NCI-H187 (cell line): ENCODE measurements at places on chromosomes 11 and 22.

- no peak for DNase-seq
Observed at GRCh38 chr11:30758946-30759504, 172.9 kb upstream of the MPPED2 start.

DNA sequence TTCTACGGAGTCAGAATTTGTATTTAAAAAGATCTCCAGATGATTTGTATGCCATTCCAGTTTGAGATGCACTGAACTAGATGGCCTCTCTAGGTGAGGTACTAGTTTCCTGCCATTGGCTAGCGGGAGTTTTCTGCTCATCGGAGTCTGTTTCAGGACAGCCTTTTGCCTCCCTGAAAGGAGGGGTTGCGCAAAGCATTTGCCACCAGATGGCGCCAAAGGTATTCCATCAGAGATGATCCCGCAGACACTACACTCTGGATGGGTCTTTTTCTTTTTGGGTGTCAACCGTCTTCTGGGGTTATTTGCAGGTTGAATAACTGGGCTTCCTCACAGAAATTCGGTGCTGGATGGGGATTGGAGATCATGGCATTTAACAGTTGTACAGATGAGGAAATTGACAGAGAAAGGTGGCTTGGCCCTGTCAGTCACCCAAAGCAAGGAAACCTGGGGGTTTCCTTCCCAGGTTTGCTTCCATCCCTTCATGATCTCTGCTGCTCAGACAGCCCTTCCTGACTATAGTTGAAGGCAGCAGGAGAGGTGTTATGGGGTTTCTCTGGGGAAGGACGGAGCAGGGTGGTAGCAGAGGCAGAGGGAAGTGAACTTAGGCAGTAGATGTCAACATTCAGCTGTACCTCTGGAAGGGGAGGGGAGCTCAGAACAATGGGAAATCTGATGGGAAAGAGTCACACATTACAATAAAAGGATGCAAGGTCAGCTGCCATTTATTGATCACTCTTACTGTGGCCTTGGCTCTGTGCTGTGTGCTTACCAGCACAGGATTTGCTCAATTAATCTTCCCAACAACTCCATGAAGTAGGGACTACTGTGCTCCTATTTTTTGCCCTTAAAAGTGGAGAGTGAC, 81.6 kb downstream of the CCDC81 start:
- peak; percentile 44 for DNase-seq

DNA sequence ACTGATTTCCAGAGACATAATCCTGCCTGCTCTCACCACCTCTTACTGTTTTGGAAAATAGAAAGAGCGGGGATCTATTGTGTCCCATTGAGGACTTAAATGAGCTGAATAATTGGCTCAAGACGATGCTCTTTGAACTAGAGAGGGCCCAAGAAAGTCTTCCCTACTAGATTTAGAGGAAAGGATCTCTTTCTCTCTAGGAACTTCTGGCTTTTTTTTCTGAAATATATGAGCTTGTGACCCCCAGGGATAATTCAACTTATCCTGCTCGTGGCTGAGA, 461.4 kb upstream of the KIRREL3 start:
- no peak for DNase-seq

DNA sequence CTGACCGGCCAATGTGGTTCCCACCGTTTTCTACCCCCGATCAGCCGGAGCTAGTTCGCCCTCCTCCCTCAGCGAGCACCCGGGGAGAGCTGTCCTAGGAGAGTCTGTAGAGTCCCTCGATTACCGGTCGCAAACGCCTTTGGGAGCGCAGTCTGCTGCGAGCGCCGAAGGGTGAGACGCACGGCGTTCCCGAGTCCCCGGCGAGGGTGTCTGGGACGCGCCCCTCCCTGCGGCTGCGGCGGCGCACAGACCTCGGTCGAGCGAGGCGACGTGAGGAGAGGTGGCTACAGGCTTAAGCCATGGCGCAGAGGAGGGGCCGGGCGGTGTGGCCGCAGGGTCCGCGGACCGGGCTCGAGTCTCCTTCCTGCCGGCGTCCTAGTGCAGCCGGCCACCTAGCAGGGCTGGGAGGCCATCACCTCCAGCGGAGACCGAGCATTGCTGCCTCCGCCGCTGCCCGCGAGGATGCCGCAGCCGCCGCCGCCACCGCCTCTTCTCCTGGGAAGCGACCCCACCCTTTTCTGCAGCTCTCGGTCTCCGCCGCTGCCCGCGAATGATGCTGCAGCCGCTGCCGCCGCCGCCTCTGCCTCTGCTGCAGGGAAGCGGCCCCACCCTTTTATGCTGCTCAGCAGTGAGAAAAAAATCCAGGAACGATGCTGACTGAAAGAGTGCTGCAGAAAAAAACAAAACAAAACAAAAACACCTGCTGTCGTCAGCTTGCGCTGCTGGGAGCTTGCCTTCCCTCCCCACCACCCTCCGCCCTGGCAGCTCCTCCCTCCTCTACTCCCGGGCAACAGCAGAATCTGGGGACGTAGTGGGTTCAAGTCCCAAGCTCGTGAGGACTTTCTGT, at the start of gene MAP6:
Gene MAP6 (minus strand): TSS at position 588 of the 847 bp plus-strand sequence. CDS start 669 bp downstream, outside the sequence.
- peak; percentile 65 for DNase-seq

GRCh38 chr11:118609380-118610224, 2.2 kb downstream of the PHLDB1 start:
- DNase-seq, result no peak

- no peak for DNase-seq
Observed at GRCh38 chr11:126161023-126161391, 50.4 kb downstream of the RPUSD4 start.

- no peak for DNase-seq
Observed at GRCh38 chr11:114774599-114775361, 96.5 kb downstream of the NXPE2 start.

GRCh38 chr22:49827853-49828598, at the start of gene BRD1:
TSS of gene BRD1 (minus strand) at chr22:49827873. CDS start at chr22:49824317, 3,556 bp downstream.
- no peak for DNase-seq

DNA sequence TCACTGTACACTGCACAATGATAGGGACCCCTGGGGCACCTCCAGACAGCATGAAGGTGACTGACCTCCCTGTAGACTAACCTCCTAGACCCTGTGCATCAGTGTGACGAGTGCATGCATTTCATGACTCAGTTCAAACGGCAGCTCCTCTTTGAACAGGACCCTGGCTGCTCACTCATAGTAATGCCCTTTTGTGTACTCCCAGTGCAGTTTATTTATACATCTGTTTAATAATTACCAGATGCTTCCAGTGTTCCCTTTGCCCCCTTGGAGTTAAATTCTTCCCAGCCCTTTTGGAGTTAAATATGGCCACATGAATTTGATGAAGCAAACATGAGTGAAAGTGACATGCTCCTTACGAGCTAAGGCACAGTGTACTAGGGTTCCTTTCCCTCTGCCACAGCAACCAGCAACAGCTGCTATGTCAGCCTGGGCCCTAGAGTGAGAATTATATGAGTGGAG, 72.4 kb downstream of the PANX1 start:
- DNase-seq, result no peak

- DNase-seq, result peak; percentile 39
Observed at GRCh38 chr11:134045799-134046635, 22.9 kb upstream of the JAM3 start.

DNA sequence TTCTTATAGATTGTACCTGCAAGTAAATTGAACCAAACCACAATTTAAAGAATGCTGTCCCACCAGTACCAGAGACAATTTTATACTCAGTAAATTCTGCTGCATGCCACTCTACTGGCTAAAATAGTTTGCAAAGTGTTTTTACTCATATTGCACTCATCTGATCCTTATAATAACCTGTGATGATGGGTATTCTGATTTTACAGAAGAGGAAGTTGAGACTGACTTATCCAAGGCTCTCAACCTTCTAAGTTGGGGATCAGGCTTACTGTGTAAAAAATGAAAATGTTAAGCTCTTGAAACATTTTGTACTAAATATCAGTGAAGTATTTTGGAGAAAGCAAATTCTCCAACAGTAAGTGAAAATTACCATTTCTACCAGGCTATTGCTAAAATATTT, 37.9 kb downstream of the RNF169 start:
- no peak for DNase-seq

- no peak for DNase-seq
Observed at GRCh38 chr11:46889251-46889650, 29.1 kb downstream of the LRP4 start.

DNA sequence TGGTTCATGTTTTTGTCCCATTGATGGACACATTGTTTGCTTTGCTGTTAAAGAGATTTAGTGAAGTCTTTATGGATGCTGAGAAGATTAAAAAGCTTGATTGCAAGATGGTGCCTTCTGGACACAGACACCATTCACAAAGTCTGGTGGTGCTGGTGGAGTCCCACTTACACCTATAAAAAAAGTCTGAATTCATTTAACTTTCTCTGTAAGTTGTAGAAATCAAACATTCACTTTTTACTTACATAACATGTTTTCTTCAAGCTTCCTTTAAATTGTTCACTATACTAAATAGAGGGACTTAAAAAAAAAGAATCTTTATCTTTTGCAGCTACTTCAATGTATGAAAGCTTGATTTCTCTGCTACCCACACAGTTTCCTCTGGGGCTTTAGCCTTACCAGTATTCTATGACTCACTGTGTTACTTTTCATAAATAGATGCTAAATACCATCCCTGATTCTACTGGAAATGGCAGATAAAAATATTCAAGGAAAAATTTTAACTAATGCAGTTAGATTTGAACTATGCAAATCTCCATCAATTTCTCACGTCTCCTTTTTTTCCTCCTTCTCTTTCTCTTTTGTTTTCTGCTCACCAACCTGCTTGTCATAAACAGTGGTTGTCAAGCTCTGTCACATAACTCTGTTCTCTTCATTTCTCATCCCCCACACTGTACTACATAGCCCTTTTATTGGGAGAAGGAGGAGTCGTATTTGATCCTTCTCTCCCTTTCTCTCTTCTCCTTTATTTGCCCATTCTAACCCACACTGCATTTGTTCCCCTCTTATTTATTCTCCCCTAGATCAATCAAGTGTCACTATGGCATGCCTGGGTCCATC, 89.7 kb downstream of the FAM76B start:
- DNase-seq, result no peak

- no peak for DNase-seq
Observed at GRCh38 chr22:17774206-17774925, at the start of gene BID. TSS of gene BID (minus strand) at chr22:17774469. CDS start at chr22:17750116, 24,353 bp downstream.

DNA sequence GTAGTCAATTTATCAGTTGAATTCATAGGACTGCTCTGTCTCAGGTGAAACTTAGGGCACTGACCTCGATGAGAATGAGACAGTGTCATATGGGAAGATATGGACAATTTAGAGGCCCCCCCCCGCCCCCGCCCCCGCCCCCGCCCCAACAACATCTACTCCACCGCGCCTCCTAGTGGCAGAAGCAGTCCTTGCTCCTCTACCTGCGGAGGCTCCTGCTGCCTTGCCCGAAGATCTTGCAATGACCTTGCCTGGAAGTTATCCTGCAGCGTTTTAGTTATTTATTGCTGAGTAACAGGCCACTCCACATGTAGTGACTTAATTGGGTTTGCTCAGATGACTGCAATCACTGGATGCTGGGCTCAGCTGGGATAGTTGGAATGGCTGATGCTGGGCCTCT, 15.2 kb downstream of the SERPINH1 start:
- no peak for DNase-seq

GRCh38 chr11:3886985-3887384, 31.5 kb downstream of the STIM1 start:
- DNase-seq, result no peak

DNA sequence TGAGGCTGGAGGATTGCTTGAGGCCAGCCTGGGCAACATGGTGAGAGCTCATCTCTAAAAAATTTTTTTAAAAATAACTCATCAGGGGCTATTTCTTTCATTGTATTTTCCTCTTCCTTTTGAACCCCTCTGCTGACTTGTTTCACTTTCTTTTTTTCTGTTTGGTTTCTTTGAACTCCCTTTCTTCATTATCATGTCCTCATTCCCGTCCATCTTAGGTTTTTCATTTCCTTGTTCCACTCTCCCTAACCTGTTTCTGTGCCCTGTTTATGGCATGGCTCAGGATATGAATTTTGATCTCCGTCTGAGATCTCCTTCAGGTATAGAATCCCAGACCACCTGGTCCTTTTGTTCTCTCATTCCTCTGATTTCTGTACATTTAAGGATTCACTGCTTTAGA, 12.5 kb downstream of the MARK2 start:
- no peak for DNase-seq

DNA sequence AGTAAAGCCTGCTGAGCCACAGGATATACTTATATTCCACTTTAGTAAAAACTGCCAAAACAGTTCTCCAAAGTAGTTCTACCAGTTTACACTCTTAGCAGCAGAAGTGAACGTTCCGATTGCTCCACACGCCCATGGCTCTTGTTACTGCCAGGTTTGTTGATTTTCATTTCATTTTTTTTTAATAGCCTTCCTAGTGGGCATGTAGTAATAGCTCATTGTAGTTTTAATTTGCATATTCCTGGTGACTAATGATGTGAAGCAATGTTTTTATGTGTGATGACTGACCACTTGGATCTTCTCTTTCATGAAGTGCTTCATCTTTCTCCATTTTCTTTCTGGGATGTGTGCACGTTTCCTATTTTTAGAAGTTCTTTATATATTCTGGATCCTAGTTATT, 4.8 kb upstream of the C11orf97 start:
- DNase-seq, result no peak

DNA sequence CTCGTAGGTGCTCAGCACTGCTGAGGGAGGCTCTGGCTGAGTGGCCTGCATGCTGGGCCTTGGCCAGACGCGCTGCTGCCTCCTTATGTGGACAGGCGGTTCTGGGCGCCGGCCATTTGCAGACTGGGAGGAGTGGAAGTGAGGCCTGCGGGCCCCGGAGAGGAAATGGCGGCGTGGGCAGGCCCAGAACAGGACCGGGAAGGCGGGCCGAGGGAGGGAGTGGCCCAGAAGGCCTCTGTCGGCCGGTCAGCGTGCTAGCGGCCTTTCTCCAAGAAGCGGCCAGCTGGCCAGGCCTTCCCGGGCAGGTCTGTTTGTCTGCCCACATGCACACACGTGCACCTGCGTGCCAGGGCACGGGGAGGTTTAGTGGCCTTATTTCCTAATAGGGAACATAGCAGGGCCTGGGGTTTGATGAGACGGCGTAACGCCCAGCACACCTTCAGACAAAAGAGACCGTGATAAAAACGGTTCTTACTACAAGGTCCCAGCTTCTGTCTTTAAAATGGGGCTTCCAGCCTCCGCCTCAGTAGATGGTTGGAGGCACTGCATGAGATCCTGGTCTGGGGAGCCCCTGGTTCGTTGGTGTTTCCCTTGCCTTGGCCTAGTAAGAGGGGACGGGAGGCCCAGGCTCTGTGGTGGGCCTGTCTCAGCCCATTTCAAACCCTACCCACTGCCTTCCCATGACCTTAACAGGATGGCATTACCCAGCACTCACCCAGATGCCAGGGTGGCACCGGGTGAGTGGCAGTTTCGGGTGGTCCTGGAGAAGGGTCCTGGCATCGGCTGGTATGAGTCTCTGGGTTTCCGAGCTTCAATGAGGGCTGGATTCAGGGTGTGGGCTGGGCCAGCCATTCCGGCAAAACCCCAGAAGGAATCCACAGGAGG, 65.1 kb upstream of the PPARA start:
- no peak for DNase-seq

DNA sequence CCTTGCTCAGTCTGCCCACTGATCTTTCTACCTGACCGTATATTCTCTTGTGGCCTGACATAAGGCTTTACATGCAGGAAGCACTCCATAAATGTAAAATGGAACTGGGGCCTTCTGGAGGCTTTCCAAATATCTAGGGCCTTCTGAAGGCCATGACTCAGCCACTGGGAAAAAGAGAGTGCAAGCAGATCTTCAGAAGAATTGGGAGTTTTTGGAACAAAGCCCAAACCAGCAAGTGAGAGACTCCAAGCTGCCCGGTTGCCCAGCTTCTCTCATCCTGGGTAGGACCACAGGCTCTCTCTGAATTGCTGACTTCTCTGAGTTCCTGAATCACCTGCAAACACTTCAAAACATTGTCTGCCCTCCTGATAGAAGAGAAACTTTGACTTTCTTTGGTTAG, 107.9 kb upstream of the BMAL1 start:
- no peak for DNase-seq
